ENCODE measurements at places on chromosomes 1 and 21. TPM values are rescaled to one million over a fixed set of nuclear protein-coding genes. Genes with fewer than 3 reads are reported as not detected.

The ELF3 gene
- not detected for polyA plus RNA-seq

The CLIC6 gene
- 0.08 TPM for polyA plus RNA-seq

The KIAA1614 gene
- polyA plus RNA-seq = 1.3 TPM

The CASZ1 gene
- polyA plus RNA-seq = 0.11 TPM

The GIPC2 gene
- 0.68 TPM for polyA plus RNA-seq

The FNBP1L gene
- 19.1 TPM for polyA plus RNA-seq

The BRINP3 gene
- not detected for polyA plus RNA-seq

The RNF186 gene
- polyA plus RNA-seq = not detected

The TEDDM1 gene
- polyA plus RNA-seq = not detected

All from GM23248 (cell line).